ENCODE measurements at places on chromosomes 5 and 9.
A peak's percentile ranks its signal among the peaks of the same experiment; 100 is the strongest.

- DNase-seq = no peak
Observed at GRCh38 chr5:75756981-75757380, 39.7 kb upstream of the POC5 start.

DNA sequence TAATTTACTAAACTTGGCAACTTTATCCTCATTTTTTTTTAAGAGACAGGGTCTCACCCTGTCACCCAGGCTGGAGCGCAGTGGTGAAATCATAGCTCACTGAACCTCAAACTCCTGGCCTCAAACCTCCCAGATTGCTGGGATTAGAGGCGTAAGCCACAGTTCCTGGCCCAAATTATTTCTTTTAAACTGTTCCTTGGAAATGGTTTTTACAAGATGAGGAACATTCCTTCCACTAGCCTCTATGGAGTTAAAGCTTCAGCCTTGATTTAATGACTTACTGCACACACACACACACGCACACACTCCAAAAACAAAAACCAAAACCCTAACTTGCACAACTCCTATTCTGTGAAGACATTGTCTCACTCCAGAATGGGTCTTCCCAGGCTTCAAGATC, 77.2 kb upstream of the TARS1 start:
- no peak for DNase-seq

DNA sequence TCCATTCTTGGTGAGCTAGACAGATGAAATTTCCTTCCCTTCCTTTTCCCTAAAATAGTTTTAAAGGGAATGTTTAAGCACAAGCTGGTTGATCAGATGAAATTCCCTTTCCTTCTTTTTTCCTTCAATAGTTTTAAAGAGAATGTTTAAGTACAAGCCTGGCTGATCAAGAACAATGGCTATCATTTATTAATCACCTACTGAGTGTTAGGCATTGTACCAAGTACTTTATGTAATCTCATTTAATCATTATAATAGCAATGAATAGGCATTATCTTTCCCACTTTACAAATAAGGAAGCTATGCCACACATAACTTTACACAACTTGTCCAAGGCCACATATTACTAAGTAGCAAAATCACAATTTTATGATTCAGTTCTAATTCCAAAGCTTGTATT, 152.0 kb upstream of the ACOT12 start:
- no peak for DNase-seq

GRCh38 chr9:123658792-123659191, 271.1 kb downstream of the DENND1A start:
- no peak for DNase-seq

GRCh38 chr9:121646992-121647391, 4.4 kb upstream of the DAB2IP start:
- DNase-seq = no peak

DNA sequence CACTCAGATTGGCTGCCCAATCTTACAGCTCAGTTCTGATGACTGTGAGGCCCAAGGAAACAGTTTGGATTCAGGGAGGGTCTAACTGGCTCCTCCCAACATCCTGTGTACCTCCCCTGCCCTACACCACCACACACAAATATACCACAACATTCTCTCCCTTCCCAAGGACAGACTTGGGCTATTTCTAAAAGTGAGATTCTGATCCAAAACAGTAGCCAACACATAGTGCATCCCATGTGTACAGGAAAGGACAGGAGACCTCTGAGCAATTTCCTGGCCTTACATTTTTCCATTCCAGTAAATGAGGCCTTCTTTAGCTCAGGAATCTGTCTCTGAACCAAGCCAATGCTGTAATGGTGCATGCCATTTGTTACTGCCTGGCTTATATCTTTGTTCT, 20.8 kb downstream of the ZNF366 start:
- DNase-seq = no peak

GRCh38 chr5:173537228-173537627, 79.2 kb downstream of the BOD1 start:
- DNase-seq = no peak

GRCh38 chr9:34612788-34613390, 992 bp upstream of the RPP25L start:
- peak; percentile 86 for DNase-seq

DNA sequence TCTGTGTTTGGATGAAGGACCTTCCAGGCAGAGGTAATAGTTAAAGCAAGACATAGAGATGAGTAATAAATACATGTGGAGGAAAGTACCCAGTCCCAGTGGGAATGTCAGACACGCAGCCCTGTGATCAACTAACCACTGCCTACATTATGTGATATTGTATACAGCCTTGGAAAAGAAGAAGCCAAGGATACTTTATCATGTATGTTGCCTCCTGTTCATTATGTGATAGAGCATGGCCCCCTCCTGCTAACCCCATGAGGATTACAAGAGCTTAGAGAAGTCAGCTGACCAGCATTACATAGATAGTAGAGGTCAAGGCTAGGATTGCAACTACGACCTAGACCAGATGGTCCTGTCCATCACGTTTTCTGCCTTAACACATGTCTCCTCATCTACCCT, 497.0 kb upstream of the TNC start:
- no peak for DNase-seq

- DNase-seq = no peak
Observed at GRCh38 chr9:119240546-119240945, 128.7 kb downstream of the BRINP1 start.

DNA sequence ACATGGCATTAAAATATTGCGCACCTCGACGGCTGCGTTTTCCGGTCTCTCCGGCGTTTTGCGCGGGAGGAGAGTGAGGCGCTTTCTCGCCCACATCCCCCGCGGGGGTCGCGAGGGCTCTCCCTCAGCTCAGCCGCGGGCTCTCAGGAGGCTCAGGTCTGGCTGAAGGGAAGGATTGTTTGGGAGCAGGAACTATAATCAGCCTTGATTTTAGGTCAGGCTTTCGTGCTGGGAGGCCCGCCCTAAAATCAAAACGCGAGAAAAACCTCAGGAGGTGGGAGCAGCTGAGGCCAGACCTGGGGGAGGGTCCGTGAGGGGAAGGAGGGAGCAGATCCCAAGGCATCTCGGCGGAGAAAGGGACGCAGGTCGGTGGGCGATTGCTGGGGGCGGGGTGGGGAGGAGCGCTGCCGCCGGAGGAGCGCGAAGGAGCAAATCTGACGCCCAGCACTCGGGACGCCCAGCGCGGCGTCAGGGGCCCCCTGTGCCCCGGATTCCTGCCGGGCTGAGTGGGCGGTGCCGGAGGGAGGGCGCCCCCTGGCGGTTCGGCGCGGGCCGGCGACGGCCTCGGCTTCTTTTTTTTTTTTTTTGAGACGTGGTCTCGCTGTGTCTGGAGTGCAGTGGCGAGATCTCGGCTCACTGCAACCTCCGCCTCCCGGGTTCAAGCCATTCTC, 18.7 kb upstream of the RNF130 start:
- peak; percentile 69 for DNase-seq

- no peak for DNase-seq
Observed at GRCh38 chr5:73544429-73545402, 20.7 kb downstream of the ANKRA2 start.

DNA sequence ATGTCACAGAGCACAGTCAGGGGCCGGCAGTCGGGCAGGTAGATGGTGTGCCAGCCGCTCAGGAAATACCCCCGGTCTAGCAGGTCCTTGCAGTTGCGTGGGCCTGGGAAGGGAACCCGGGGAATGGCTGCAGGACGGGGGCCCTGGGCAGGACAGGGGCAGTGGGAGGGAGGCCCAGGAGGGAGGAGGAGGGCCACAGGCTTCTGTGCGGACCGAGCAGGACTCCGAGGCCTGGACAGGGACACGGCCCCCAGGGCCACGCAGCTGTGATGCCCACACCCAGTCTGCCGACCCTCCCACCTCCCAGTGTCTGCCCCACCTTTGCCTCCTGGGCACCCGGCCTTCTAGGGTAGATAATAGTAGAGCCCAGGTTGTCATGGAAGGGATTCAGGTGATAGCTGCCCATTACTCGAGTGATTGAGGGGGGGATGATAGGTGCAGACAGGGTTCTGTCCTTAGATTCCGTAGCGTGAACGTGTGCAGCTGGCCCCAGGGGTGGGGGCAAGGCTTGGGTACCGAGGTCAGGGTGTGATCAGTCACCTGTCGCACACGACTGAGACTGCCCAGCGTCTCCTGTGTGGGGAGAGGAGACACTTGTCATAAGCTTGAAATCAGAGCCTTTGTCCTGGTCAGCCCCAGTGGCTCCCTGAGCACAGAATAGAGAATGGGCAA, 4.5 kb downstream of the FCN1 start:
- no peak for DNase-seq

GRCh38 chr9:21551401-21551800, 69.3 kb upstream of the IFNE start:
- no peak for DNase-seq

All from BE2C (cell line).